ENCODE measurements at places on chromosomes 4 and X.

GRCh38 chr4:2073808-2074481, 14.8 kb downstream of the NAT8L start:
- no peak for DNase-seq

GRCh38 chr4:86959588-86960500, 25.0 kb downstream of the AFF1 start:
- DNase-seq, result no peak

- no peak for DNase-seq
Measured at GRCh38 chrX:18769364-18769763, 61.9 kb downstream of the PPEF1 start.

GRCh38 chrX:15853586-15854079, 980 bp downstream of the AP1S2 start:
- no peak for DNase-seq

DNA sequence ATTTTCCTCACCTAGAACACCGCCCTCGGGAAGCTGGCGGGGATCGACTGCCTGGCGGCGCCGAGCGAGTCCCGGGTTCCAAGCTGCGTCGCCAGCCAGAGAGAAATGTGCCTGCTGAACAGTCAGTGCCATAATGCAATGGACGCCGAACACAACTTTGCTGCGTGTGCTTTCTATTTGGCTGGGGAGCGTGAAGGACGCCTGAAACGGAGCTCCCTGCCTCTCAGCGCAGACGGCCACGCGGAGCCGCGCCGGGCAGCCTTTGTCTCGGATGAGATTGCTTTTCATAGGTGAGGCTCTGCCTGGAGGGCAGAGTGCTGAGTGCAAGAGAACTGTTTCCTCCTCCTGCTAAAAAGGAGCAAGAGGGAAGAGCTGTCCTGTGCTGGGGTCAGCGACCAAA, 107.7 kb upstream of the BCOR start:
- no peak for DNase-seq

- DNase-seq, result no peak
Measured at GRCh38 chr4:10040049-10040892, 19.0 kb upstream of the SLC2A9 start.

DNA sequence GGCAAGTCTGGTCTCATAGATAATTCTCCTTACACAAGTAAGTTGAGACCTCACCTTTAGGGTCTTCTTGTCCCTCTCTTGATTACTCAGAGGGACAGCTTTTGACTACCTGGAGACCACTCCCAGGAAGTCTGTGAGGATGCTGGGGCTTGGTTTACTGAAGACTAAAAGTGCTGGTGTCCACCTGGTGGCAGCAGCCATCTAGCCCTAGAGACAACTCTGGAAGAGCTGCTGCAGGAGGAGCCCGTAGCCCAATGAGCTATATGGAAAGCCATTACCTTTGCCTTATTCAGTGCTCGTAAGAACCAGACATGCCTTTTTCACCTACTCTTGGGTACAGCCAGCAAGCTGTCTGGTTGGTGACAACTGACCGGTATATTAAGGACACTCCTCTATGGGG, 7.3 kb downstream of the FGFBP2 start:
- no peak for DNase-seq

- no peak for DNase-seq
Measured at GRCh38 chr4:187726485-187726884, 269.1 kb upstream of the ZFP42 start.

DNA sequence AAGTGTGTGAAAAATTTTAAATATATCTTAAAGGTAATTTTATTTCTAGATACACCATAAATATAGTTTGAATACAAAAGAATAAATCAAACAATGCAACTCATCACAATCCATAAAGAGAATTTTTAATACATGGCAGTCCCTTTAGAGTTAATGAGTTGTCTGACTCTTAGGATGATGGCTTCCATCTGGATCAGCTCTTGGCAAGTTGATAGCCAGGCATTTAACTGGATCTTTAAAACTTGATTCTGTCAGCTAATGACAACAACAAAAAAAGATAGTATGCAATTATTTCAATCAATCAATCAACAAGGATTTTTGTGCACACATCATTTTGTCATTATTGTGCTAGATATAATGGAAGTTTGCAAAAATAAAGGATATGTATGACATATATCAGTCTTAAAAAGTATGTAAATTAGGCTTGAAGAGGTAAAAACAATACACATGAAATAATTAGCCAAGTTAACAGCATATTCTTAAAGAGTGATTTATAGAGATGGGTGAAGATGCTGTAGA, 174.9 kb upstream of the PCDH18 start:
- no peak for DNase-seq

DNA sequence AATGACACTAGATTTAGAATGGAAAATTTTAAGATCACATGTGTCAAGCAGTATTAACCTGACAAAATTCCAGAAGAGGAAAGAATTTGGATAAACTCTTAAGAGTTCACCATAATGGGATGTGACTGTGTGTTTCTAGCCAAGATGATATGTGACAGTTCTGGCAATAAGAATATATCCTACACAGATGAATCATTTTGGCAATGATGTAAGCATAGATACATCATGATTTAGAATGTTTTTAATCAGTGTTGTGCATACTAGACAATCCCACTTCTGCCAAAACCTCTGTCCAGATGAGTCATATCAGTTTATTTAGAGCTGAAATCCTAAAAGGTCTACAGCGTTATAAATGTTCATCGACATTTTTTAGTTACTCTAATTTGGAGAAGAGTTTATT, 48.8 kb downstream of the PTCHD1 start:
- no peak for DNase-seq

- no peak for DNase-seq
Measured at GRCh38 chr4:147842573-147842972, 110.7 kb downstream of the ARHGAP10 start.

DNA sequence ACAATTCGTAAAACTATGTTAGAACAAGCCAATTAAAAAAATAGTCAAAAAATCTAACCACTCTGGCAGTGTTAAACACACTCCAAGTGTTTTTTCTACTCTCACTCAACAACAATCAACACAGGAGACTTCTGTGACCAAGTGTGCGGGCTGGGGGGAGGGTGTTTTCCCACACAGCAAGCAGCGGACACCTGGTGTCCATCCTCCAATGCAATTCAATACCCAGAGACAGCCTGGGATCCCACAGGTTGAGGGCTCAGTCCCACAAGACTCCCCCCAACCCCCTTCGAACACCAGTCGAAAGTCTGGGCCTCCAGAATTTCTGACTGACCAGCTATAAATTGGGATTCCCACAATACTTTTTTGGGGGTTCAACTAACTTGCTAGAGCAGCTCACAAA, 8.3 kb upstream of the PIM2 start:
- DNase-seq, result no peak

DNA sequence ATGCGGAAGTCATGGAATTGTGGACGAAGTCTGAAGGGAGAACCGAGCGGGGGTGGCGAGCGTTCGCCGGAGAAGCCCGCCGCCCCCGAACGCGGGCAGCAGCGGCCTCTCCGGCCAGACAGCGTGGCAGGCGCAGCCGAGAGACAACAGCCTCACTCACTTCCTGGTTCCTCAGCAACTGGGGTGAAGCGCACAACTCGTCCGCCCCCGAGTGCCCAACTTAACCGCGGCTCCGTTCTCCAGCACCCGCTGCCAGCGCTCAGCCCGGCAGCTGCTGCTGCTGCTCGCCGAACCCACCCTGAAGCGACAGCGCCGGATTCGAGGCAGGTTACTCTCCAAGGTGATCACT, 68.0 kb downstream of the NOCT start:
- peak; percentile 77 for DNase-seq

- no peak for DNase-seq
Measured at GRCh38 chrX:125654501-125654900, 334.8 kb downstream of the TEX13C start.

GRCh38 chr4:55121246-55121645, 4.1 kb downstream of the KDR start:
- no peak for DNase-seq

- no peak for DNase-seq
Measured at GRCh38 chrX:152913910-152914309, 16.0 kb downstream of the ZNF185 start.

- DNase-seq, result no peak
Measured at GRCh38 chr4:128682942-128683666, 126.4 kb upstream of the JADE1 start.

DNA sequence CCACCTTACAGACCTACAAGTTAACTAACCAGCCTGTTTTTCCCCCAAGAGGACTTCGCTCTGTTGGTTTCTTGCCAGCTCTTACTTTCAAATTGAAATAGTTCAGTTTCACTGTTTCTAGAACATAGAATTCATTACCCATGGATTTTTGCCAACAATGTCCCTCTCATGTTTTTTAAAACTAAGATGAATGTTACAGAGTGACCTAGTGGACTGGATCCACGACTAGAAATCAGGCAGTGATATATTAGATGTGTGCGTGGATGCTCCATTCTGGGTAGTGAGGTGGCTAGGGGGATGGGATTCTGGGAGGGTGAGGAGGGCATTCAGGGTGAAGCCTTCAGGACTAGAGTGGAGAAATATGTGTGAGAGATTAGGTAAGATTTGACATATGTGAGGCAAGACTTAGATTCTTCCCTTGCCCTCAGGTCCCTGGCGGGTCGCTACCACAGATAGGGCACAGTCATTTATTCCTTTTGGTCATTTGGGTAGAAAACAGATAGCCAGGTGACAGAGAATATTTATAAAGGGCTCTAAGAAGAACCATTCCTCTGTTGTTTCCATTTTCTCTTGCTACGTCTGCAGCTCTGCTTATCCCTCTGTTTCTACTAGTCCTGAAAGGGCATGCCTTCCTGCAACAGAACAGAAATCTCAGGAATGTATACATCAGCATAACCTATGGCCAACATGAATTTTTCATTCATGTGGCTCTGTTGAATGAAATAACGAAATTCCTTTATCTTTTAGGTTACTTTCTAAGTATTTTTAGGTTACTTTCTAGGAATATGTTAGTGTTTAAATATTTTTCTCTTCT, 15.4 kb upstream of the JADE1 start:
- DNase-seq, result no peak

DNA sequence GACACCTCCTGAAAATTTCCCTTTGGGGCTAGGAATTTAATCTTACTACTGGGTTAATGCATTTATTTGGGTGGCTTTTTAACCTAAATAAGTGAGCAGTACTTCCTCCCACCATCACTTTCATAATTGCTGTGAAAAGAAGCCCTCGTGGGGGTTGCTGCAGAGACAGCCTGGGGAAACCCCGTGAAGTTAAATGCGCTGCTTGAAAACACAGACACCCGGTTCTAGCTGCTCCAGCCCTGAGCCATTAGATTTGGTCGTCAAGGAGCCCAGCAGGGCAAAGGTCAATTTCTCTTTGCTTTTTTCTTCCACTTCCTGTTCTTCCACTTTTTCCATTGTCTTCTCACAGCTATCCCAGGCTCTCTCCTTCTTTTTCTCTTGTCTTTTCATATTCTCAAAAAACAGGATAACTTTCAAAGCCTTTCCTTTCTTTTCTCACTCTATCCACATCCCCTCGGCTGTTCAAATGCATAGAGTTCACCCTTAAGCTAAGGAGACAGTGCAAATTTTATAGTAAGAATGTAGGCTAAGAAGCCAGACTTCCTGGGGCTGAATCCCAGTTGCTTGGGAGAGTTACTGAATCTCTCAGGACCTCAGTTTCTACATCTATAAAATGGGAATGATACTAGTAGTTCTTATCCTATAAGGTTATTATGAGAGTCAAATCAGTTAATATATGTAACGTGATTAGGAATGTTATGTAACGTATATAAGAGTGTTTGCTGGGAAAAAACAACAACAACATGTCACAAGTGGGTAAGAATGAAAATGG, 91.5 kb upstream of the ZNF827 start:
- no peak for DNase-seq

GRCh38 chr4:85486425-85487086, 11.6 kb downstream of the ARHGAP24 start:
- DNase-seq, result no peak

GRCh38 chr4:37675587-37676290, 10.4 kb downstream of the RELL1 start:
- no peak for DNase-seq

DNA sequence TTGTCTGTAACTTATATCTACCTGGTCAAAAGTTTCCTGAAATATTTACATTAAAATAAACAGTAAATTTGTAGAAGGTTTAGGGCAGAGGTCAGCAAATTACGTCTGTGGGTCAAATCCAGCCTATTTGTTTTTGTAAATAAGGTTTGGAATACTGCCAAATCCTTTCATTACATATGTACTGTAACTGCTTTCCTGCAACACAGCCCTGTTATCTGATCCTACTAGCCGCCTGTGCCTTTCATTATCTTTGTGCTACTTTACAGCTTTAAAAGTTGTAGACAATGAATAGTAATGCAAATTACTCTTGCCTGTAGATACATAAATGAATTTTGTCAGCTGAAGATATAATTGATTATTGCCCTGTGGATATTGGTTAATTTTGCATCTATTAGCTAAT, 369.6 kb upstream of the SLC7A11 start:
- DNase-seq, result no peak

DNA sequence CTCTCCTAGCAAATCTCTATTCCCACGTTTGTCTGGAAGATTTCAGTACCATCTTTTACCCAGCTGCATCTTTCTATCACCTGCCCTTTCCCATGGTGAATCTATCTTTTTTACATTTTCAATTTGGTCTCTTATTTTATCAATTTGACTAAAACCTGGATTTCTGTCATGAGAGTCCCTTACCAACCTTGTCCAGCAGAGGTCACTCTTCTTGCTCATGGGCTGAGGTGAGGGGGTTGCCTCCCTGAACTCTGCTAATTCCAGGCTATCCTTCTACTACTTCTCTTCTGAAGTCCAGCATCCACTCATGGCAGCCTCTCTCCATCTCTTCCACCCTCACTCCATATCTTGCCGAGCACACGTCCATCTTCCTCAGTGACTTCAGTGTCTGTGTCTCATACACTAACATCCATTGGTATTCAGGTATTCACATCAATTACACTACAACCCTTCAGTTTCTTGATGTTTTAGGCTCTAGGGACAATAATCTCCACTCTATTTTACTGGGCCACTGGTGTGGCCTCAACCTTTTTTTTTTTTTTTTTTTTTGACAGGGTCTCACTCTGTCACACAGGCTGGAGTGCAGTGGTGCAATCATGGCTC, 17.8 kb upstream of the ZNF827 start:
- no peak for DNase-seq

GRCh38 chr4:175062183-175062592, 144.0 kb downstream of the ADAM29 start:
- DNase-seq, result no peak

DNA sequence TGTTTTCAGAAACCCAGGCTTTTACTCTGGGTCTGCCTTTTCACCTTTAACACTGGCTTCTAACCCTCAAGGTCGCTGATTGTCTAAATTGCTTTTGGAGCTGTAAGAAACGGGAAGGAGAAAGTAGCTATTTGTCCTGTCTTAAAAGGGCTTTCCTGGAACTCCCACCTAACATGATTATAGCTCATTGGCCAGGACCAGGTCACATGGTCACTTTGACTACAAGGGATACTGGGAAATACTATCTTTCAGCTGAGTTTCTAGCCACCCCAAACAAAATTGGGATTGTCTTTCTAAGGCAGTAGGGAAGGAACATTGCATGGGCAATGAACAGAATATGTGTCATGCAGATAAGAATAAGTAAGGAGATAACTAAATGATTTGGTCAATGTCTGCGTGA, 106.7 kb upstream of the ARHGAP24 start:
- DNase-seq, result no peak

GRCh38 chrX:86507331-86507730, 359.1 kb downstream of the DACH2 start:
- no peak for DNase-seq

GRCh38 chrX:28135378-28136047, 154.3 kb upstream of the DCAF8L1 start:
- DNase-seq, result no peak
